Glutamatergic neuron (in vitro differentiated cells): ENCODE measurements at places on chromosomes 5 and 9. TPM values are rescaled to one million over a fixed set of nuclear protein-coding genes. Genes with fewer than 3 reads are reported as not detected.

MLANA gene
- total RNA-seq, result not detected

DNA sequence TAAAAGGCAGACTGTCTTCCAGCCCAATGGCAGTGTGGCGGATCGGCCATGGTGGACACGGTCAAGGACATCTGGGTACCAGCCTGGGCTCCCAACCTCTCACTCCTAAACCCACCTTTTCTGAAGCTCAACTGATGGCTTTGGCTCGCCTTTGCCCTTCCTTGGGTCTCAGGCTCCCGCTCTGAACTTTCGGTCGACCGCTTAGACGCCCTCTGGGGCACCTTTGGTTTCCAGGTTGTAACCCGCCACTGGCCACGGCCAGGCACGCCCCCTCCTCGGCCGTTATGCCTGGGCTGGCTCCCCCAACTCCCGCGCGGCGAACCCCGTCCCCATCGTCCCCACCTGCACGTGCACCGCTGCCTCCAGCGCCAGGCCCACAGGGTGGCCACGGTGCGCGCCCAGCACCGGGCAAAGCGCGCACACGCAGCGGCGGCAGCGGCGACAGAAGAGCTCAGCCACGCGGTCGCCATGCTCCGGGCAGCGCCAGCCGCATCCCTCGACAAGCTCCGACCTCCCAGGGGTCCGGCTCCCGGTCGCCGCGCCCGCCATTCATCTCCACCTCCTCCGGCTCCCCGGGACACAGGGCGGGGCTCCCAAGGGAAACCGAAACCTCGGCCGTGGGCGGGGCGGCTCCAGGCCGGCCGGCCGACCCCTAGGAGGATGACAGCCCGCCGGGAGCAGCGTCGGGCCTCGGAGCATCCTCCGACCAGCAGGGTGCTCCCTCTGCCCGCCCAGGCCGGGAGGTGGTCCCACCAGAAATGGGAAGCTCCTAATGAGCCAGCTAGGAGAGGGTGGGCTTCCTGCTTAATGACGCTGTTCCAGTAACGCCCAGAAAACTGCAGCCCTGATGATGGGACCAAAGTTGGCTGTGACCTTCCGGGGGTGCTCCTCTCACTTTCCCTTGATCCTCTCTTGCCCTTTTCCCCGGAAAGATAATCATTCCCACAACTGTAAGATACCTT is at the start of gene TRIM14:
TRIM14 (minus strand) TSS at position 583 of the 962 bp plus-strand sequence; CDS start at position 549, 34 bp downstream.
- H3K27ac ChIP-seq, result no peak within 1 kb of the TSS
- peak within 1 kb of the TSS; percentile 76 for H3K4me3 ChIP-seq
- no peaks in the 10 kb centered on the region for H3K36me3 ChIP-seq
- H3K27me3 ChIP-seq, result peaks cover 3% of the 10 kb centered on the region
- peak; percentile 60 for DNase-seq
- peaks cover 2% of the 10 kb centered on the region for H3K4me1 ChIP-seq

DNA sequence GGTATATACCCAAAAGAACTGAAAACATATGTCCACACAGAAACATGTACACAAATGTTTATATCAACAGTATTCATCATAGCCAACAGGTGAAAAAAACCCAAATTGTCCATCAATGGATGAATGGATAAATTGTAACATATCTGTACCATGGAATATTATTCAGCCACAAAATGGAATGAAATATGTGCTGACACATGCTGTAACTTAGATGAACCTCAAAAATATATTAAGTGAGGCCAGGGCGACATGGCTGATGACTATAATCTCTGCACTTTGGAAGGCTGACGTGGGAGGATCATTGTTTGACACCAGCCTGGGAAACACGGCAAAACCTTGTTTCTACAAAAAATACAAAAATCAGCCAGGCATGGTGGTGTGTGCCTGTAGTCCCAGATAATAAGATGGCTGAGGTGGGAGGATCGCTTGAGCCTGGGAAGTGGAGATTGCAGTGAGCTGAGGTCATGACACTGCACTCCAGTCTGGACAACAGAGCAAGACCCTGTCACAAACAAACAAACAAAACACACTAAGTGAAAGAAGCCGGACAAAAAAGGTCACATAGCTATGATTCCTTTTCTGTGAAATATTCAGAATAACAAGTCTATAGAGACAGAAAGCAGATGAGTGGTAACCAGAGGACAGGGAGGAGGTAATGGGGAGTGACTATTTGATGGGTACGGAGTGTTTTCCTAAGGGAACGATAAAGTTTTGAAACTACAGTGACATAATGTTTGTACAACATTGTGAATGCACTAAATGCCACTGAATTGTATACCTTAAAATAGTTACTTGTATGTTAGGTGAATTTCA is 11.4 kb downstream of the KYAT1 start:
- H3K27me3 ChIP-seq, result no peaks in the 10 kb centered on the region
- no peak overlapping the region for H3K4me3 ChIP-seq
- H3K36me3 ChIP-seq, result no peaks in the 10 kb centered on the region
- DNase-seq, result no peak

GRCh38 chr5:37723162-37723961 is 116.5 kb downstream of the GDNF start:
- H3K27me3 ChIP-seq, result no peaks in the 10 kb centered on the region
- no peak overlapping the region for H3K27ac ChIP-seq

- H3K4me3 ChIP-seq, result no peak overlapping the region
- DNase-seq, result no peak
- H3K27me3 ChIP-seq, result peaks cover 1% of the 10 kb centered on the region
- H3K4me1 ChIP-seq, result peaks cover 16% of the 10 kb centered on the region
- peaks cover 5% of the 10 kb centered on the region for H3K36me3 ChIP-seq
Measured at GRCh38 chr5:8650186-8650585, 781.2 kb downstream of the MTRR start.

PPIC gene
- total RNA-seq, result 5.7 TPM

OLFML2A gene
- not detected for total RNA-seq

DNA sequence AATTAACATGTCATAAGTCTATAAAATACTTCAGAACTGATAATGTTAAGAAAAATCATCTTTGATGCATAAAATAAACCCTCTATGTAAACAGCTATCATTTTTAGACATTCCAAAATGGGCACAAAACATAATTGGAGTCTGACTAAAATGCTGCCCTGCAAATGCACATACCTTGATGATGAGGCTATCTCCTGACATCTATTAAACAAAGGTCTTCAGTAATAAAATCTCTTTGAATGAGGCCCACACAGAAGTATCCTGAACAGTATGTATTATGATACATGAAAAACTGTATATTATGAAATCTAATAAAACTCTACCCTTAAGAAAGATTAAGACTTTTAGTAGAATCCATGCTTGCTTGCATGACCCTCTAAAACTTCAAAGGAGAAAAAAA is 66.1 kb downstream of the FBXL17 start:
- no peaks in the 10 kb centered on the region for H3K36me3 ChIP-seq
- H3K4me1 ChIP-seq, result no peaks in the 10 kb centered on the region
- no peaks in the 10 kb centered on the region for H3K27me3 ChIP-seq
- no peak overlapping the region for H3K27ac ChIP-seq
- no peak overlapping the region for H3K4me3 ChIP-seq

DNA sequence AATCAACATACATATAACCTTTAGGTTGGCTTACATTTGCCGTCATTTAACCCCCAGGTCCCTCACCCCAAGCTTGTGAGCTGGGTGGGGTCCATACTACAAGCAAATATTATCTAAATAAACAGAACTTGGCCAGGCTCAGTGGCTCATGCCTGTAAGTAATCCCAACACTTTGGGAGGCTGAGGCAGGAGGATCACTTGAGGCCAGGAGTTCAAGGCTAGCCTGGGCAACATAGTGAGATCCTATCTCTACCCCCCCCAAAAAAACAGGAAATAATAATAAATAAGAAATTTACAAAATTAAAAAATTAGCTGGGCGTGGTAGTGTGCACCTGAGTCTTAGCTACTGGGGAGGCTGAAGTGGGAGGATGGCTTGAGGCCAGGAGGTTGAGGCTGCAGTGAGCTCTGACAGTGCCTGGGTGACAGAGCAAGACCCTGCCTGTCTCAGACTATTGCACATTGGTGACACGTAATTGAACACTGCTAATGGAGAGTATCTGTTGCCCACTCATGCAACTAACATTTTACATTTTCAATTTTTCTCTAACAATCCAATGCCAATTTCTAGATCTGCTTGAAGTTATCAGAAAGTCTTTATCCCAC is 18.9 kb downstream of the FNBP1 start:
- H3K27me3 ChIP-seq, result peaks cover 2% of the 10 kb centered on the region
- no peak overlapping the region for H3K27ac ChIP-seq
- DNase-seq, result no peak
- no peaks in the 10 kb centered on the region for H3K4me1 ChIP-seq
- H3K4me3 ChIP-seq, result no peak overlapping the region
- H3K36me3 ChIP-seq, result no peaks in the 10 kb centered on the region

DNA sequence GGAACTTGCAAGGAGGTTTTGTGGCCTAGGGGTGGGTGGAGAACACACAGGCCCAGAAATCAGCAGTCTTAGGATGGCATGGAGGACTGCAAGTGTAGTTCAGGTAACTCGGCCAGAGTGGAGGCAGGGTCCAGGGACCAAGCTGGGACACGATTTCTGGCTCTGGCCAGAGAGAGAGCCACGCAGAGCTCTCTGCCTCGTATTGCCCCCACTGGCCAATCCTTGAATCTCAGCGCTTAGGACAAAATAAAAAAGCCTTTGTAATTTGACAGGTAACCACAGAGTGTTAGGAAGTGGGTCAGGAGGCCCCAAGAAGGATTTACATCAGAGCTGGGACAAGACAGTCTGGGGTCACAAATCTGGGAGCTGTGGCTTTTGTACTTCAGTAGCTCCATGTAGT is 11.7 kb downstream of the MAP3K1 start:
- no peak for DNase-seq
- no peak overlapping the region for H3K27ac ChIP-seq
- no peaks in the 10 kb centered on the region for H3K27me3 ChIP-seq
- no peaks in the 10 kb centered on the region for H3K36me3 ChIP-seq
- H3K4me3 ChIP-seq, result no peak overlapping the region
- H3K4me1 ChIP-seq, result peaks cover 8% of the 10 kb centered on the region

DNA sequence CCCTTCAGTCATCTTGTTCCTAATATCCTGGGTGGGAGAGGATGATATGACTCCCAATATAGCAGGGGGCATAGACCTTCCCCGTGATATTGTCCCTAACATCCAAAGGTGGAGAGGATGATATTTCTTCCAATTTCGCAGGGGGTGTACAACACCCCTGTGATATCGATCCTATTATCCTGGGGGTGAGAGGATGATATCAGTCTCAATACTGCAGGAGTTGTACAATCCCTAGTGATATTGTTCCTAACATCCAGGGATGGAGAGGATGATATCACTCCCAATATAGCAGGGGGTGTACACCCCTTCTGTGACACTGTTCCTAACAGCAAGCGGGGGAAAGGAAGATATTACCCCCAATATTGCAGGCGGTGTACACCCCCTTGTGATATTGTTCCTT is 122.6 kb downstream of the TMEM38B start:
- no peaks in the 10 kb centered on the region for H3K4me1 ChIP-seq
- no peaks in the 10 kb centered on the region for H3K36me3 ChIP-seq

PCDHB16 gene
- total RNA-seq, result 20.1 TPM

- no peak for DNase-seq
- peaks cover 37% of the 10 kb centered on the region for H3K4me1 ChIP-seq
- no peaks in the 10 kb centered on the region for H3K27me3 ChIP-seq
- H3K27ac ChIP-seq, result peak overlapping the region; percentile 92
Measured at GRCh38 chr5:146409054-146409671, 38.0 kb upstream of the TCERG1 start.

DNA sequence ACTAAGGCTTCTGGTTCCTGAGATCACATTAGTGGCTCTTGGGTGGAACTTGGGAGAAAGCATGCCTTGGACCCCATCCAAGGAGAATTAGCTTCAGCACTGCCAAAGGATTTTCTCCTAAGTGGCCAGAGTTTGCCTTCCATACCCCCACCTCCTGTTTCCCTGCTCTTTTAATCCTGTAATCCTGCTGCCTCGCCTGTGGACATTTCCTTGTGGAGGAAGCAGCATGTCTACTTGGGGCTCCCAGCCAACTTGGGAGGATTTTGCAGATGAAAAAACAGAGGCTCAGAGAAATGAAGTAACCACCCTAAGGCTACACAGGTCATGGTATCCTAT is 1.6 kb downstream of the ARSI start:
- H3K4me1 ChIP-seq, result peaks cover 15% of the 10 kb centered on the region
- DNase-seq, result no peak
- peaks cover 4% of the 10 kb centered on the region for H3K27me3 ChIP-seq
- H3K4me3 ChIP-seq, result no peak overlapping the region
- H3K27ac ChIP-seq, result no peak overlapping the region

GRCh38 chr5:119179857-119180641 is 109.2 kb downstream of the DMXL1 start:
- no peaks in the 10 kb centered on the region for H3K27me3 ChIP-seq
- no peak for DNase-seq
- H3K27ac ChIP-seq, result no peak overlapping the region
- H3K4me3 ChIP-seq, result no peak overlapping the region
- no peaks in the 10 kb centered on the region for H3K4me1 ChIP-seq

- H3K4me3 ChIP-seq, result peak overlapping the region; percentile 30
- H3K4me1 ChIP-seq, result peaks cover 46% of the 10 kb centered on the region
- no peaks in the 10 kb centered on the region for H3K36me3 ChIP-seq
- DNase-seq, result no peak
Measured at GRCh38 chr5:125012727-125013451, 266.4 kb upstream of the ZNF608 start.

GRCh38 chr9:70861376-70861775 is 260.0 kb downstream of the TRPM3 start:
- no peaks in the 10 kb centered on the region for H3K36me3 ChIP-seq
- H3K4me1 ChIP-seq, result no peaks in the 10 kb centered on the region
- H3K4me3 ChIP-seq, result no peak overlapping the region
- H3K27ac ChIP-seq, result no peak overlapping the region

GRCh38 chr5:180313677-180314505 is 22.0 kb upstream of the MAPK9 start:
- peaks cover 6% of the 10 kb centered on the region for H3K27me3 ChIP-seq
- H3K4me3 ChIP-seq, result peak overlapping the region; percentile 69
- peaks cover 8% of the 10 kb centered on the region for H3K36me3 ChIP-seq
- H3K4me1 ChIP-seq, result peaks cover 6% of the 10 kb centered on the region
- H3K27ac ChIP-seq, result peak overlapping the region; percentile 84
- DNase-seq, result peak; percentile 58

SPATA31C1 gene
- total RNA-seq, result not detected

ADAMTSL2 gene
- 1.3 TPM for total RNA-seq

DNA sequence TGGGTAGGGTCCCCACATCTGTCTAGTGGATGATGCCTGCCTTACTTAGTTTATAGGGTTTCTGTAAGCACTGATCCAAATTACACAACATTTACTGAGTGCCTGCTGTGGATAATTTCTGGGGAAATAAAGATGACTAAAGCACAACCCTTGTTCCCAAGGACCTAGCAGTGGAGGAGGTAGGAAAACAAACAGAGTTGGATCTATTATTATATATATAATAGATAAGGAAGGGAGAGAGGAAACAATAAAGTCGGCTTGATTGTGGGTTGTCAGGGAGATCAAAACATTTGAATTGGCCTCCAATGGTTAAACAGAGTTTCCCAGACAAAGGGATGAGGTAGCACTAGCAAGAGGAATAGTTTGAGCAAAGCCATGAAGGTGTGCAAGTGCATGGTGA is 14.0 kb downstream of the IL33 start:
- H3K4me3 ChIP-seq, result no peak overlapping the region
- H3K27me3 ChIP-seq, result no peaks in the 10 kb centered on the region
- H3K27ac ChIP-seq, result no peak overlapping the region
- no peaks in the 10 kb centered on the region for H3K4me1 ChIP-seq
